Right atrium auricular region (tissue), 2 donors: ENCODE measurements at places on chromosomes 2 and 18. TPM values are rescaled to one million over a fixed set of nuclear protein-coding genes. Genes with fewer than 3 reads are reported as not detected.

Gene RIT2
- not detected for total RNA-seq

- no peaks in the 10 kb centered on the region for H3K36me3 ChIP-seq
- H3K4me3 ChIP-seq: no peak overlapping the region
- H3K27me3 ChIP-seq: no peaks in the 10 kb centered on the region
- H3K27ac ChIP-seq: no peak overlapping the region
These were observed 132.7 kb upstream of the REV1 start for GRCh38 chr2:99622534-99622933.

DNA sequence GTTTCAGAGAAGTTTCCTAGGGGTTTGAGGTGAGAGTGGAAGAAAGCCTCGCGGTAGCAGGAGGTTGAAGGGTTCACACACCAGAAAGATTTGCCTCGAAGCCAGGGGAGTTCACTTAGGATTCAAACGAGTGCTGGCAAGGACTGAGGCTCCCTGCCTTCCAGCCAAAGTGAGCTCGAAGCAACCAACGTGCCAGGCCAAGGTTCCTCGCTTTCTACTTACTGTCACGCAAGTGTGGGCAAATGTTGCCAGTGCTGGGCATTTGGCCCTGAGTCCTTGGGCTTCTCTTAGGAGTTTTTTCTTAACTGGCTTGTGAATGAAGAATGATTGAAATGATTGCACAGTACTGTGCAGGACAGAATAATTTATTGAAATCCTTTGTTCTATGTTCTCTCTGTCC is 53.6 kb downstream of the TMEM178A start:
- H3K4me1 ChIP-seq: peaks cover 7% of the 10 kb centered on the region
- no peak overlapping the region for H3K4me3 ChIP-seq
- no peaks in the 10 kb centered on the region for H3K36me3 ChIP-seq

Gene ABCG8
- total RNA-seq: not detected

Gene TUBB8B
- total RNA-seq: not detected
